Stimulated activated CD4-positive, alpha-beta T cell treated with anti-CD3 and anti-CD28 coated beads, Interleukin-4, amount 100 ng/mL, for 1 hour (primary cell): ENCODE measurements at places on chromosomes 7 and 10.

DNA sequence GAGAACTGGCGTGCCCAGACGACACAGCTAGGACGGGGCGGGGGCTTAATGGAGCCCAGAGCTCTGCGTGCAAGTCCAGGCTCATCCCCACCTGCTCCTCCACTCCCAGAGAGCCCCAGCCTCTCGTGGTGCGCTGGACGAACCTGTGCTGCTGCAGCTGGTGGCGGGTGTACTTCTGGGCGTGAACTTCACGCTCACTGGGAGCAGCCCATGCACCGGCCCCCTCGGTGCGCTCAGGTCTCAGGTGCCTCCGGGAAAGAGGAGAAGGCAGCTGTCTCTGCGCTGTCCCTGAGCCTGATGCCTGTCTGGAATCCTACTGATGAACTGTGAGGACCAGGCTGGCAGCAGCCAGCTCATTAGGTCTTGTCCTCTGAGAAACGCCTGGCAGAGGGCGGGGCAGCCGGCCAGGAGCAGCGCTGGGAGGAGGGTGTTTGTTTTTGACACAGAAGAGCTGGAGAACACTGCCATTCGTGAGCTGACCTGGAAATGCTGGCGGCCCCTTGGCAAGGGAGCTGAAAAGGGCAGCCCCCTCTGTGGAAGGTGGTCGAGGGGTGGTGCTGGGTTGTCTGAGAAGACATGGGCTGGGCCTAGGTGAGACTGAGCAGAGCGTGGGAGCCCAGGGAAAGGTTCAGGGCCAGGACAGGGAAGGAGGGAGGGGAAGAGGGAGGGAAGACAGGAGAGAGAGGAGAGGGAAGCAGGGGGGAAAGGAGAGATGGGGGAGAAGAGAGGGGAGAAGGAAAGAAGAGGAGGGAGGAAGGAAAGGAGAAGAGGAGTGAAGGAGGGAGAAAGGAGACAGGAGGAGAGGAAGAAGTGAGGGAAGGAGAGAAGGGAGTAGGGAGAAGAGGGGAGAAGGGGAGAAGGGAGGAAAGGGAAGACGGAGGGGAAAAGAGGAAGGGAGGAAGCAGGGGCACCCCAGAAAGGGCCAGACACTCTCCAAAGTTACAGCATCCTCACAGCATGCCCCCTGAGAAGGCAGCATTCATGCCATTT is 53.5 kb upstream of the TNS3 start:
- DNase-seq = no peak

GRCh38 chr10:84353052-84353803 is 24.8 kb downstream of the CCSER2 start:
- no peak for DNase-seq

GRCh38 chr10:125247576-125247975 is 87.2 kb upstream of the CTBP2 start:
- no peak for DNase-seq

DNA sequence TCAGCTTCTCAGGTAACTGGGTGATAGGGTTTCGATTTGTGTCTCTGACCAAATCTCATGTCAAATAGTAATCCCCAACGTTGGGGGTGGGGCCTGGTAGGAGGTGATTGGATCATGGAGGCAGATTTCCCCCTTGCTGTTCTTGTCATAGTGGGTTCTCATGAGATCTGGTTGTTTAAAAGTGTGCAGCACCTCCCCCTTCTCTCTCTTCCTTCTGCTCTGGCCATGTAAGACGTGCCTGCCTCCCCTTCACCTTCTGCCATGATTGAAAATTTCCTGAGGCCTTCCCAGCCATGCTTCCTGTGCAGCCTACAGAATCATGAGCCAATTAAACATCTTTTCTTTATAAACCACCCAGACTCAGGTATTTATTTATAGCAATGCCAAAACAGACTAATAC is 21.9 kb upstream of the SMURF1 start:
- DNase-seq = no peak

DNA sequence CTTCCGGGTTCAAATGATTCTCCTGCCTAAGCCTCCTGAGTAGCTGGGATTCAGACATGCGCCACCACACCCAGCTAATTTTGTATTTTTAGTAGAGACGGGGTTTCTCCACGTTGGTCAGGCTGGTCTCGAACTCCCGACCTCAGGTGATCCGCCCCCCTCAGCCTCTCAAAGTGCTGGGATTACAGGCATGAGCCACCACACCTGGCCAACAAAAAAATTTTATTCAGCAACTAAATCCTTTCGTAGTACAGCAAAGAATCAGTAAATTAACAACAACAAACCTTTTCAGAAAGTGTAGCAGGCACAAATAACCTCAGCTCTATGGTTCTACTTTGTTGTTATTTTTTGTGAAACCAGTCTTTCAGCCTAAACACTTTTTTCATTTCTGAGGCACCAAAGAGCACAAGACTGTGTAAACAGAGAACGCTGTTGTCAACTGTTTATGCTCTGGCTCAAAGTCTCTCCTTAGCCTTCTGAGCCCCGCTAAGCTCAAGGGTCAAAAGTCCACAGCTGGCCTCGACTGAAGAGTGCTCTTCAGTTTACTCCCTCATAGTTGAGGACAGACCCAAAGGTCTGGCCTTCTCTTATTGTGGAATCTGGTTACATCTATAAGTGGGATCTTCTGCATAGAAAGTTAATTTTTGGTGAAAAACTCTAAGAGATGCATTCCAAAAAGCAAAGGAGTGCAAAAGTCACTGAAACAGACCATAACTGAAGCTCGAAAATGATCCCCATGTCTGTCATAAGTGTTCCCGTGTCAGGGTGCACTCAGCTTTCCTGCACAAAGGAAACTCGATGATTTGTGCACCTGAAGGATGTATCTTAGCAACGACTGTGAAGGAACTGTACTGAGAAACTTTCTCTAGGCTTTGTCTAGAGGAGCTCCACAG is 24.6 kb upstream of the DDX50 start:
- no peak for DNase-seq

DNA sequence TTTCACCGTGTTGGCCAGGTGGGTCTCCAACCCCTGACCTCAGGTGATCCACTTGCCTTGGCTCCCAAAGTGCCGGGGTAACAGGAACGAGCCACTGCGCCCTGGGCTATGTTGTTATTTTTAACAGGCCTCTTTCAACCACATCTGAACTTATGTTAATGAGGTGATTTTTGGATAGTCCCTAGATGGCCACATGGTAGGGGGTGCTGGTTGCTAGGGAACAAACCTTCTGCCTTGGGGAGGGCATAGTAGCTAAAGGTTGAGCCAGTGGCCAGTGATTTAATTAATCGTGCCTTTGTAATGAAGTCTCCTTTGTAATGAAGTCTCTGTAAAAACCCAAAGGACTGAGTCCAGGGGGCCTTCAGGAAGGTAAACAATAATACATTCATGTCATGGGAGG is 9.1 kb downstream of the COMTD1 start:
- DNase-seq = no peak

- DNase-seq = no peak
These were observed 83.0 kb upstream of the ADRB1 start for GRCh38 chr10:113960617-113961181.

- DNase-seq = no peak
These were observed 172.7 kb downstream of the GNAI1 start for GRCh38 chr7:80307227-80307856.

- DNase-seq = no peak
These were observed 244.7 kb downstream of the PTEN start for GRCh38 chr10:88108115-88108610.

GRCh38 chr10:131560166-131560565 is 248.6 kb upstream of the TCERG1L start:
- DNase-seq = no peak

GRCh38 chr10:66649626-66650025 is 276.2 kb upstream of the LRRTM3 start:
- DNase-seq = no peak

- no peak for DNase-seq
These were observed 116.9 kb upstream of the PPIF start for GRCh38 chr10:79230328-79230830.

GRCh38 chr7:141737836-141738591 is at the start of gene SSBP1:
SSBP1 (plus strand) TSS chr7:141738358; CDS start chr7:141739167, 809 bp downstream.
- DNase-seq = peak; percentile 85

- DNase-seq = no peak
These were observed 51.1 kb upstream of the MEOX2 start for GRCh38 chr7:15737601-15738000.

DNA sequence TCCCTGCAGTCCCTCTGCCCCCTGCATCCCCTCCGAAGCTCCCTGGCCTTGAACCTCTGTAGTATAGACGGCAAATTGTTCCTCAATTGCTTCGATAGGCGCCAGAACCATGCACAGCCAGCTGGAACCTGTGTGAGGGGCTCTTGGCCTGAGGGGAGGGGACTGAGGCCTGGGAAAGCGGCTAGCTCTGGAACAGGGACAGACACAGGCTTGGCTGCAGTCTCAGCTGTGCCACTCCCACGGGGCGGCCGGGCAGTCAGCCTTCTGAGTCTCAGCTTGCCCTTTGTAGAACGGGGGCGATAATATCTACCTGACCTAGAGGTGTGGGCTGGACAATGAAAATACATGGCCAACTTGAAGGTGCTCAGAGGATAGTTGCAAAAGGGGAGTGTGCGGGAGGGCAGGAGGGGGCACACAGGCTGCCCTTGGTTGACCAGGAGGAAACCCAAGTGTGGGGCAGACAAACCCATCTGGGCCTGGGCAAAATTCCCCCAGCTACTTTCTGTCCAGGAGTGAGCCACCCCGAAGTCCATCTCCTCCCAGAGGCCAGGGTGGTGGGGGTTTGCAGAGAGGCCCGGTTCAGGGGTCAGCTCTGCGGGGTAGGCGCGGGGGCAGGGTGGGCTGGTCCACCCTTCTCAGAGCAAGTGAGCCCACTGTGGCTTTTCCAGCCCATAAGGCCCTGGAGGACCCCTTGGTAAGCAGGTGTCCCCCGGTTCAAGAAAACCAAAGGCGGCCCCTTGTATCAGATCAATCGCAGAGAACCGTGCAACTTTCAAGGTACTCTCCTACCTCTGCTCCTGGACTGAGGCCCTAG is 4.6 kb downstream of the CRYGN start:
- DNase-seq = no peak

DNA sequence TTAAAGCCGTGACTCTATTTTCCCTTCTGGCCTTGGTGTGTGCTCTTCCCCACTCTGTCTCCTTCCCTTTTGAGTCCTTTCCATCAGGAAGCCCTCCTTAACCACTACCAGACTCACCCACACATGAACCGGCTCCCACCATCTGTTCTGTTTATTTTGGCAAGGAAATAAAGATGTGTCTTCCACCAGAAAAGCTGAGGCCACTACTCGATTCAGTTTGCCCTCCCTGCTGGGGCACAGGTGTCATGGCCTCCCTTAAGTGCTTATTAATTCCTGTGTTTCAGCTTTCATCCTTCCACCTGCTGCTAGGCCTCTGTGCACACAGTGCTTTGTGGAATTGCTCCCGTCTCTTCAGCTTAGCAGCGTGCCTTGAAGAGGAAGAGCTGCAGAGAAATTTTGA is 16.7 kb downstream of the POR start:
- DNase-seq = no peak

DNA sequence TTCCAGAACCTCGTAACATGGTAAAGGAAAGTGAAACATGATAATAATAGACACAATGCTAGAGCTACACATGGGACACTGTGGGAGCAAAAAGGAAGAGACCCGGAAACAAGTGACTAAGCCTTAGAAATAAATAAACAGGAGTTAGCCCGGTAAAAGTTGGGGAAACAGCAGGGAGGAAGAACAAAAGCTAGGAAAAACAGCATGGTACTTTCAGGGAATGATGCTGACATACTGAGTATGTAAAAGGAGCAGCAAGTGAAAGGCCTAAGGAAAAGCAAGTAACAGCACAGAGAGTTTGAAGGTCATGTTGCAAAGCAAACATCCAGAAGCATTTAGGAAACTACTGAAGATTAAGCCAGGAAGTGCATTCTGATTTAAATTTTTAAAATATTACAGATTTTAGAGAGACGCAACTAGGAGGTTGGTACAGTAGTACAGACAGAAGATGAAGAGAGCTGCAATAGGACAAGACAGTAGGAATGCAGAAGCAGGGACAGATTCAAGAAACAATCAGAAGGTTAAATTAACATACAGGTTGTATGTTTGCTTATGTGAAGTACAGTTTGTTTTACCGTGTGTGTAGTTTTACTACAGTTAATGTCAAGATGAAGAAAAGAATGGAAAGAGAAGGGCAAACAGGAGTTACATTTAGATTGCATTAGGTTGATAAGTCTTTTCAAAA is 63.7 kb downstream of the ARHGAP12 start:
- DNase-seq = no peak

GRCh38 chr10:88880282-88881076 is 434 bp downstream of the STAMBPL1 start:
- peak; percentile 66 for DNase-seq

- DNase-seq = no peak
These were observed 29.3 kb upstream of the OSBPL3 start for GRCh38 chr7:25009257-25009656.

DNA sequence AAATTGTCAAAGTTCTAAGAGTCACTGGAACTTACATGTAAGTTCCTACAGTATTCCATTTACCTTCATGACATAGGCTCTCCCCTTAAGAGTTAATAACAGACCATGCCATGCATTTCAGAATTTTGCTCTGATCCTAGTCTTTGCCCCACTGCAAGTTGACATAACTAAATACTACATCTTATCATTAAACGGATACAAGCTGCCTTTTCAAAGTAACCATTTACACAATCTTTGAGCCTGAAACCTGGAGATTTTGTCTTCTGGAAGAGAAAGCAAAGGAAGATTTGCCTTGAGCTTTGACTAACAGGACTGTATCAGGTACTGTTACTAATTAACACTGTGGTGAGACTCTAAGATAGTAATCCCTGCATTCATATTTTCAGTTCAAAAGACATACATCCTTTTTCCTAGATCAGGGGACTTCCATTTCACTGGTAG is 9.3 kb upstream of the AKR1D1 start:
- no peak for DNase-seq

DNA sequence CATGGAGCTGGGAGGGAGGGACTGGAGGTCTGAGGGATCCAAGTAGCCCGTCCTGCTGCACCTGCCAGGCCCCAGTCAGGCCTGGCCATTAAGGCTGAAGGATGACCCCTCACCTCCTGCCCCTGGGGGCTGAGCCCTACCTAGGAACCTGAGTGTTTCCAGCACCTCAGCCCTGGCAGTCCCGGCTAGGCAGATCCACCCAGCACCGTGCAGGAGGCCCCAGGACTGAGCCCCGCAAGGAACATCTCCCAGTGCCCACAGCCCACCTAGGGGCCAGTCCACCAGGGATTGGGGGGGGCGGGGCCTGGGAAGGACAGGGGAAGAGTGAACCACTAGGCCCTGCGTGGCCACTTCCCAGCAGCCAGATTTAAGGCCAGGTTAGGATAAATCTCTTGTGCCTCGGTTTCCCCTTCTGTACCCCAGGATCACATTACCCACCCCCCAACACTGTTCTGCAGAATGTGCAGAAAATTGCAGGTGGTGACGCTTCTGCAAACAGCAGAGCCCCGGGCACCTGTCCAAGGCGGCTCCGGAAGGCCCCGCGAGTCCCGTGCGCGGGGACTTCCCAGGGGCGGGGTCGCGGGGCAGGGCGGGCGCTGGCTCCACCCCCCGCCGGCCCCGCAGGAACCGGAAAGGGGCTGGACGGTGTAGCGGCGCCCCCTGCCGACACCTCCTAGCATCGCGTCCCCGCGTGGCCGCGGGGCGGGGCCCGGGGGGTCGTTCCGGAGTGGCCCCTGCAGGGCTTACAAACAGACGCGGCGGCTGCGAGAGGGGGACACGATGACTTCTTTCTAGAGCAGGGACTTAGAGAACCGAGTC is 55.9 kb downstream of the PWWP2B start:
- peak; percentile 91 for DNase-seq
